ENCODE measurements at places on chromosomes 7 and 10.

DNA sequence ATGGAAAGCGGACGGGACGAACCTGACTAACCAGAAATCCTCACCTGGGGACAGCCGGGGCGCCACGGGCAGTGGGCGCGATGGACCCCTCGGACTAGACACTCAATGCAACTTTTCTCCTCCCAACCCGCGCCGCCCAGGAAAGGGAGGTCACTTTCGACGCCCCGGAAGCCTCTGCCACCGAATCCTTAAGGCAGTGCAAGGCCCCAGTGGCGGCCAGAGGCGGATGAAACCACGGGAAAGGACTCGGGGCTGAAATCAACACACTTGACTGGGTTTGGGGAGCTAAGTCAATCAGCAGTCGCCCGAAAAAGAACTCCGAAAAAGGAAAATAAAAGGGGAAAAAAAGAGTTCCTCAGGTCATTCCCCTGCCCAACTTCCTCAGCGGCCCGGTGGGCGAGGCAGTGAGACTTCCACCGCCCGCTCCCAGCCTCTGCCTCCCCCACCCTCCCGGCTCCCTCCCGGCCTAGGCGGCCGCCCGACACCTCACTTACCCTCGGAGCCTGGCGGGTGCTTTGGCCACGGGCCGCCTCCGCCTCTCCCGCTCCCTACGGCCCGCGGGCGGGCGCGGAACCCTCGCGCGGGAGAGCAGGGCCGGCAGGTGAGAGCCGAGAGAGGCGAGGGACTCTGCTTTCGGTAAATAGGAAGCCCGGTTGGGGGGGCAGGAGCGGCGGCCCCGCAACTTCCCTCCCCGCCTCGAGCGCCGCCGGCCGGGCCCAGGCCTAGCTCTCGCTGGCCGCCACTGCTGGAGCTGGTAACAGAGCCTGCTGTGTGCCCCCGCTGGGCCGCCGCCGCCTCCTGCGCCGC lies 518 bp downstream of the WAPL start:
- DNase-seq, result no peak

DNA sequence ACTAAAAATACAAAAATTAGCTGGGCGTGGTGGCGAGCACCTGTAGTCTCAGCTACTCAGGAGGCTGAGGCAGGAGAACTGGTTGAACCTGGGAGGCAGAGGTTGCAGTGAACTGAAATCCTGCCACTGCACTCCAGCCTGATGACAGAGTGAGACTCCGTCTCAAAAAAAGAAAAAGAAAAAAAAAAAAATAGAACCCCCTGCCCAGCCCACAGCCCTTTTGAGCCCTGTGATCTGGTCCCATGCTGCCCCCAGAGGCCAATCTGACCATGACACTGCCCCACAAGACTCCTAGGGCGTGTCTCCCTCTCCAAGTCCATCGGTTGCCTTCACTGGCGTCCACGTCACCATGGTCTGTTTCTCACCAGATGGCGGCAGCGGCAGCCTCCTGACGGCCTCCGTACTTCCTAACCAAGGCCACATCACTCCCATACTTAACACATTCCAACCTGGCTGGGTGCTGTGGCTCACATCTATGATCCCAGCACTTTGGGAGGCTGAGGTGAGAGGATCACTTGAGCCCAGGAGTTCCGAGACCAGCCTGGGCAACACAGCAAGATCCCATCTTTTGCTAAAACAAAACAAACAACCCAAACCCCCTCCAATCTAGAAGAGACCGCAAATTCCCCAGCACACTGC lies 18.0 kb downstream of the STX1A start:
- DNase-seq, result no peak

DNA sequence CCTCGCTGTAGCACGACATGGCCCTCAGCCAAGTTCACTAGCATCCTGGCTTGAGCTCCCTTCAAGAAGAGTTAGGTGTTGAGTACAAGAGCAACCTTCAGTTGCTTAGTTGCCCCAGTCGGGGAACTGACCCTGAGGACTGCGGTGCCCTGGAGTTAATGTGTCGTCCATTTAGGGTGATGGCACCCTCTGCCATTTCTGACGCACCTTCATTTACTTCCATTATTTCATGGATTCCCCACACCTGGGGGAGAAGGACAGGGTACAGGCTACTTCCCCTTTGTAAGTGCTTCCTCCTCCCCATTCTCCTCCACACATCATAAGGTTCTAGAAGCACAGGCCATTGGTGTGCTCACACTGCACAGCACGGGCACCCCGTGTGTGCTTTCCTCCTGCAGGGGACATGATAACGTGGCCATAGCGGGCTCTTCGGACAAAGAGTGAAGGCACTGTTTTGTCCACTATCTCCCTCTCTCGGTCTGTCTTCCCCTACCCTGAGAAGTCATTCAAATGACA lies 1.8 kb downstream of the ALOX5 start:
- DNase-seq, result no peak

GRCh38 chr7:79876848-79877252 lies 257.8 kb upstream of the GNAI1 start:
- DNase-seq, result no peak

- no peak for DNase-seq
These were observed 46.8 kb downstream of the HIP1 start for GRCh38 chr7:75691793-75692543.

DNA sequence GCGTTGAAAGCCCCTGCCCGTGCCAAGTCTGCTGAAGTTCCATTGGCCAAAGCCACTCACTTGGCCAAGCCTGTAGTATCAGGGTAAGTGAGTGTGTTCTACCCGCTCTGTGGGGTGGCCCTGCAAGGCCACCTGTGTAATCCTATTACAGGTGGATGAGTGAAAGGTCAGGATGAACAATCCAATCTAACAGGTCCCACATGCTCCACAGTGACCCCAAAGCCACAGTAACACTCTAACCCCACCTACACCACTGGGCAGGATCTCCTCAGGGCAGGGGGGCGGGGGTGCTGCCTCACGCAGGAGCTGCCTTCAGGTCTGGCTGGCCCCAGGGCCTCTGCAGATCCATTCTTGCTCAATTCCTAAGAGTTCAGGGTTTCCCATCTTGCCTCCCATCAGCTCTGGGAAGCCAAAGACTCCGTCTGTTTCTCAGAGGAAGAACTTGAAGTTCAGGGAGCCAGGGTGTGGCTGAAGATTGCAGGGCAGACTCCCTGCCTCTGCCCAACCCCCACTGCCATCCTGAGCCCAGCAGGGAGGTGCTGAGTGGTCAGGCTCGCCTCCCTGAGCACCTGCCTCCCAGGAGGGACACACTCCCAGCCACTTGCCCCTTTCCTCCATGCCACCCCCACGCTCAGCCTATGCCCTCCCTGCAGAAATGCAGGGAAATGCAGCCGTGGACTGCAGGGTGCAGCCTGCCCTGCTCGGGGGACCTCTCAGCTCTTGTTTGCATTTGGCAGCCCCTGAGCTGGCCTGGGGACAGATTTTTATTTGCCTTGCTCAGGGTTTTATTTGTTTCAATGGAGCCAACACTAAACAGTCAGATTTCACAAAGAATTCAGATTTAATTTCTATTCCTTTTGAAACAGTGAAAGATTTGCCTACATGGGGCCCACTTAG lies 9.8 kb upstream of the COMTD1 start:
- DNase-seq, result no peak

- DNase-seq, result no peak
These were observed 729.1 kb downstream of the TNS3 start for GRCh38 chr7:46852795-46853194.

DNA sequence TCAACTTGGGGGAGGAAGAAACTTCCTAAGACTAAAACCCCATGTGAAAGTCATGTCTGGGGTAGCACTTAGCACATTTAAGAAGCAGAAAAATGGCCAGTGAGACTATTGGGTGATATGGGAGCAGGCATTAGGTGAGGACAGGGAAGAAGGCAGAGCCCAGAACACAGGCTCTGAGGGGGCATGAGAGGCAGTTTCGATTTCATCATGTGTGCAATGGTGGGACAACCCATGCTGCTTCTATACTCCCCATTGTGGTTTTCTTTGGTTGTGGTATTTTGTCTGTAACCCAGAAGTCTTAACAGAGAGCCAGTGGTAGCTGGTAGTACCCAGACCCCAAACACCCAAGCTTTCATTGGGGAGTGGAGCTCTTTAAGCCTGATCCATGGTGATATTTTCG lies 752.0 kb downstream of the GRID1 start:
- DNase-seq, result no peak

GRCh38 chr10:83816942-83817341 lies 322.4 kb upstream of the GHITM start:
- DNase-seq, result no peak

DNA sequence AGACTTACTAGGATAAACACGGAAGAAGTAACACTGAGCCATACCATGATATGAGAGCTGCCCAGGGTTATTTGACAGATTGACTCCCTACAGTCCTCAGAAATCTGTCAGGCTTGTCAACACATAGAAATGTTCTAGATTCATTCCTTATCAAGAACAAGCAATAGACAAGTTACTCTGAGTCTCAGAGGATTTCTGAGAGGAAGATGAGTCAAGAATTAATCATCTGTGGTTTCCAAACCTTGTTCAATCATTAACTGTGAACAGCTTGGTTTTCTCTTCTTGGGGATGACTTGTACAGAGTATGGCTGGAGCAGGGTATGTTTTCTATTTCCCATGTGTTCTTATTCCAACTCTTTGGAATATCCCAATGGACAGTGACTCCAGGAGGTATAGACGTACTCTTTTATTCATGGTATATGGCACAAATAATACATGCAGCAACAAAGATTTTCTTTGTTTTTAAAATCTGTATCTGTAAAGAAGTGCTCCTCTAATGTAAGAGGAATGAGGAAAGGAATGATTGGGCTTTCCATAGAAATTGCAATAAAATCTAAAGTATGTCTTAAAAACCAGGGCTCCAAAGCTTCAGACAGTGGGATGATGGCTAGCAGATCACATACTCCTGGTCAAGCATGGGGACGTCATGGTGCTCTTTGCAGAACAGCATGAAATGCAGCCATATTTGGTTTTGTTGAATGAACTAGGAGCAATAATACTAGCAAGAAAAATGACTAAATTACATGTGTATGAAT lies 11.9 kb upstream of the SFR1 start:
- no peak for DNase-seq

DNA sequence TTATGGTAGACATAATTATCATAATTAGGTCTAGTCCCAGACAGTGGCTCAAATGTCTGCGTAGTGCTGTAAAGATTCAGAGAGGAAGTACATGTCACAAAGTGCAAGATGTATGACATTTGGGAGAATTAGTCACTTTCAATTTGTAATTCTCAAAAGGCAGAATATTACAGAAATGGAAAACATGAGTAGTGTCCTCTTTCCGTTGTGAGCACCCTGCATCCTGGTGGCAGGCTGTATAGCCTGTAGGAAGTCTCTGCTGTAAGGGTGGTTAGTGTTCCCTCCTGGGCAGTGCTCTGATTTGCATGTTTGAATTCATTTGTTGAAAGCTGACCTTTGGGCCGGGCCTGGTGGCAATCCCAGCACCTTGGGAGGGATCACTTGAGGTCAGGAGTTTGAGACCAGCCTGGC lies 17.0 kb downstream of the CDK14 start:
- no peak for DNase-seq

GRCh38 chr7:40213856-40214255 lies 79.1 kb downstream of the SUGCT start:
- no peak for DNase-seq

- no peak for DNase-seq
These were observed 1.4 kb downstream of the CPA1 start for GRCh38 chr7:130381468-130382312.

DNA sequence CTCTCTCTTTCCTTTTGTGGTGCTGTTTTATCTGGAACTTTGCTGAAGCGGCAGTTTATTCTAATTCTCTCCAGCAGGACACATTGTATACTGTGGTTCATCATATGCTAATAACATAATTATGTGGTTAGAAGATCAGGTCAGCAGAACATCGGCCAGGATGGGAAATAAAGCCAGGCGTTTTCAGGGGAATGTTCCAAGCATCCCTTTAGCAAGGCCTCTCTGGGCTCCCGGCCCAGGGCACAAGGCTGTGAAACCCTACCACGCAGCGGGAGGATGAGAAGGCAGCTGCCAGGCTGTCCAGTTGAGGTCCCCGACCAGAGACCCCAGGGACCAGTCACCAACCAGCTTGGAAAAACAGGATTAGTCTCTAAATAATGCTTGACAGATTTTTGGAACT lies 112.2 kb upstream of the GALNT17 start:
- DNase-seq, result no peak

DNA sequence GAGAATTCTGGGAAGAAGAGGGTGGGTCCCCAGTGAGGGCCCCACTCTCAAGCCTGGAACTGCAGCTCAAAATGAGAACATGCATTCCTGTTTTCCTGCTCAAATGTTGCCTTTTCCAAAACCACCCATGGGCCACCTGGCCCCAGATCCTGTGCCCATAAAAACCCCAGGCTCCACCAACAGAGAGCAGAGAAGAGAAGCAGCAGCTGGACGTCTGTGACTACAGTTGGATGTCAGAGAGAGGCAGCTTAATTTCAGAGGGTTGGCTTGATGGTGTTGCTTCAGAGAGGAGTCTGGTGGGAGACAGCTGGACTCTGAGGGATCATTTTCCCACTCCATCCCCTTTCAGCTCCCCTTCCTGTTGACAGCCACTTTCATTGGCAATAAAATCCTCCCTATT lies 256.4 kb downstream of the FZD1 start:
- no peak for DNase-seq

GRCh38 chr10:62492870-62493180 lies 118.7 kb downstream of the ZNF365 start:
- no peak for DNase-seq

DNA sequence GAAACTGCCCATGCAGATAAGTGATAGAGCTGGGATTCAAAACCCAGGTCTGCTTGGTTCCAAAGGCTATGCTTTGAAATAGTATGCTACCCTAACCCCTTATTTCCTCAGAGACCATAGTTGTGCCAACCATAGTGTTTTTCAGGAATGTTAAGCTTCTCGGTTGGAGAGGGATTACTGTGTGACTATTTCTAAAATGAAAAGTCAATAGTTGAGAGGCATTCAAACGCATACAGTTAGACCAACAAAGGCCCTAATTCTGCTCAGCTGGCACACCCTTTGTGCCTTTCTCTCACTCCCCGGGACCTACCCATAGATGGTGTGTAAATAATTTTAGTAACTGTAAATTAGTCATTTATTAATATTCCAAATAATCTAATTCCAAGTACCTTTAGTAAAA lies 64.6 kb upstream of the RNF148 start:
- no peak for DNase-seq

DNA sequence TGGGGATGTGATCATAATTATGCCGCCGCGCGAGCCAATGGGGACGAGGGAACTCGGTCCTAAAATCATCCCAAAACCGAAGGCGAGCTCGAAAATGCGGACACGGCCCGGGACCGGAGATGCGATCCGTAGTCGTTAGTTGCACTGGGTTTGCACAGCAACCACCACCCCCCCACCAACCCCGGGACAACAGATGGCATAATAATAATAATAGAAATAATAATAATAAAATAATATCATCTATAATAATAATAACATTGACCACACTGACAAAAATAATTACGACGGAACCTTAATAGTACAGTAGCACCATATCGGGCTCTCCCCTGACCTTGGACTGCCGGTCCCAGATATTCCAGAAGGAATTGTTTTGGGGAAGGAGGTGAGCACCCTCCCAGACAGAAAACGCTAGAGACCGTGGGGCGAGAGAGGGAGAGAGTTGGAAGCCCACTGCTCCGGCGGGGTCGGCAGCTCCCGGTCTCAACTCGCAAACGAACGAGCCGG lies 1.1 kb upstream of the EMX2 start:
- no peak for DNase-seq

All from NCI-H187 treated with DMSO at 0.1 percent for 48 hours (cell line).